ENCODE measurements at places on chromosomes 7 and 10.

GRCh38 chr10:98414578-98414931, 427 bp downstream of the PYROXD2 start:
- DNase-seq = no peak

DNA sequence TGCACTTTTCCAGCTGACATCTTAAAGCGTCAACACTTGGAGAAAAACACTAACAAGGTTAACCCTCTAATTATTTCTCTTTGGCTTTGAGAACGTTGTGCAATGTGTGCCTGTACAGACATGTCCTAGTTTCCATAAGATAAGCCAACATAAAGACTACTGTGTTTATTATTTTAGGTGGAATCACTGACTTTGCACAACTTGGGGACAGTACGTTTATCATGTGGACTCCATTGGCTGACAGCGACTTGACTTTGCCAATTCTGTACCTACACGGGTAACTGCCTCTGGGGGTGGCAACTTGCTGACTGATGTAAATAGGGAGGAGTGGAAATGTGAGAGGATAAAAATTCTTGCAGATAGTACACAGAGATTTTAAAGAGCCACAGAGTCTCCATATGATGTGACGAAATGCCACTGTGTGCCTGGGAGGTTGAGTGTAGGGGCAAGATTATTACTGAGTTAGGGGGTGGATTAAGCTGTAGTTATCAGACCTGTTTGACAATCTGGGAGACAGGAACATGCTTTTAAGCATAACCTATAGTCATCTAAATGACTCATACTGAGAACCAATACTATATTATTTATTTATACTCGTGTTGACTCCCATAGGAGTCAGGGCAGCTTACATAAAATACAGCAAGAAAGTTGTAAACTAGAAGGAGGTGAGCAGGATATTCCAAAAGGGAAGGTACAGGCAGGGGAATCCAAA, 21.0 kb downstream of the SLC13A4 start:
- no peak for DNase-seq

GRCh38 chr7:84948634-84949033, 238.2 kb downstream of the SEMA3D start:
- no peak for DNase-seq

- no peak for DNase-seq
Observed at GRCh38 chr10:100710151-100710871, 35.1 kb upstream of the PAX2 start.

- DNase-seq = peak; percentile 88
Observed at GRCh38 chr10:89278034-89278535, 23.8 kb upstream of the IFIT2 start.

GRCh38 chr10:119652361-119652730, 1.2 kb downstream of the BAG3 start:
- DNase-seq = no peak

DNA sequence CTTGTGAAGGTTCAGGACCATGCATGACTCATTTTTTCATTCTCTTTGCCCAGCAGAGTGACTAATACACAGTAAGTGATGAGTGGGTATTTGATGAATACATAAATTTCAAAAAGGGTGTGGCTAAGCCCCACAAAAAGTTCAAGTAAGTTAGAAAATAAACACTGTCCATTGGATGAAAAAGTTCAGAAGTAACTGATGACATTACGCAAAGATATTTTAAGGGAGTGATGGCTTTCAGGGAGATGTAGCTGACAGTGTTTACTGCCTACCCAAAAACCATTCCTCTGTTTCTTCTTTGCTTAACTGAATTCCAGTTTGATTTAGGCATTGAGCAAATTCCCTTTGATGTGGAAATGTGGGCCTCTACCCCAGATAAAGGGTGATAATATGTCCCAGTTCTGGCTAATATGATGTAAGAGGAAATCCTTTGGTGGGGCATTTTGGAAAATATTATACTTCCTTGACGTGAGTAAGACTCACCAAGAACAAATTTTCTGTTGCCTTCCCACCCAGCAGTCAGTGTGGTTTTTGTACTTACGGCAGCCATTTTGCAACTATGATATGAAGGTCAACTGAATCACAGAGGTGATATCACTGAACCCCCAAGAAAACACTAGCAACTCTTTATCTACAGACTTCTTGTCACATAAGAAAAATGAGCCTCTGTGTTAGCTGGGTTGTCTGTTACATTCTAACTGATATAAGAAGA, 29.0 kb upstream of the EBLN1 start:
- DNase-seq = no peak

DNA sequence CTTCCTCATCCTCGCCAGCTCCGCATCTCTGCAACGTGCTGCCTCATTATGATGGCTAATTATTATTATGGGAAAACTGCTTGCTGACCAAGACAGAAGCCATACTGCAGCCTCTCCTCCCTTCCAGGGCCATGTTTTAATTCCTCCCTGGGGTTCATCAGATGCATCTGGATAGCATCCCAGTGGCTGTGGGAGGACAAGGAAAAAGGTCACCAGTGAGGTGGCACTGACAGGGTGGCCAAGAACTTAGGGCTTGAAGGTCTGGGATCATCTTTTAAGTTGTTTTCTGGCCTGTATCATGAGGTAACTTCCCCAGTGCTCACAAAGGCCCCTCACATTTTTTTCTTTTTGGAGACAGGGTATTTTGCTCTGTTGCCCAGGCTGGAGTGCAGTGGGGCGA, 39.6 kb downstream of the KCNH2 start:
- DNase-seq = no peak

GRCh38 chr10:58269782-58270290, 874 bp downstream of the CISD1 start:
- DNase-seq = no peak

DNA sequence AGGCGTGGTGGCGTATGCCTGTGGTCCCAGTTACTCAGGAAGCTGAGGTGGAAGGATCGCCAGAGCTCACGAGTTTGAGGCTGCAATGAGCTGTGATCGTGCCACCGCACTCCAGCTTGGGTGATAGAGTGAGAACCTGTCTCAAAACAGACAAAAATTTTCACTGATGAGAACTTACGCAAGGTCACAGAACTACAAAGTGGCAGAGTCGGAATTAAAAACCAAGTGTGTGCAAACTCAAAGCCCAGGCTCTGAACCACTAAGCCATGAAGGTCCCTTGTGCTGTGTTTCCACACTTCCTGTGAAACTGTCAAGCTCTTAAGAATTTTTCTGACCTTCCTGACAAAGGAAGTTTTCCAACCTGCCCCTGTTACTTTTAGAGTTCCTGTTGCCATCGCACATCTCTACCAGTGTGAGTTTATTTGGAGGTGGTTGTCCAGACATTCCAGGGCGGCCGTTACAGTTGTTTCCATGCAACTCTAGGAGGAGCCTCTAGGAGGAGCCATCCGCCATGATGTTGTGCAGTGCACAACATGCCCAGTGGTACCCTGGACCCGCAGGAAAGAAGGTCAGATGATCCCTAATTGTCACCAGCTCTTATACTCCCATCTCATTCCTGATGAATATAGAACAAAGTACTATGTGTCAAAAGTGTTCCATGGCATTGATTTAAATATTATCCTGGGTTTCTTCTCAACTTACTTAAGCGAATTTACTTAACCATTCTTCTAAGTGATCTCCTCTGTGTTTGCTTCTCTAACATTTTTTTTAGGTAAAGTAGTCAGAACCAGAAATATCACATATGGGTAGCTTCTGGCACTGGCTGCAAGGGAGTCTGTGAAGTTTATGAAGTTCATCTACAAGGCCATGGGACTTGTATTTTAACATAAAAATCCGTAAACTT, 49.0 kb upstream of the LYZL1 start:
- no peak for DNase-seq

DNA sequence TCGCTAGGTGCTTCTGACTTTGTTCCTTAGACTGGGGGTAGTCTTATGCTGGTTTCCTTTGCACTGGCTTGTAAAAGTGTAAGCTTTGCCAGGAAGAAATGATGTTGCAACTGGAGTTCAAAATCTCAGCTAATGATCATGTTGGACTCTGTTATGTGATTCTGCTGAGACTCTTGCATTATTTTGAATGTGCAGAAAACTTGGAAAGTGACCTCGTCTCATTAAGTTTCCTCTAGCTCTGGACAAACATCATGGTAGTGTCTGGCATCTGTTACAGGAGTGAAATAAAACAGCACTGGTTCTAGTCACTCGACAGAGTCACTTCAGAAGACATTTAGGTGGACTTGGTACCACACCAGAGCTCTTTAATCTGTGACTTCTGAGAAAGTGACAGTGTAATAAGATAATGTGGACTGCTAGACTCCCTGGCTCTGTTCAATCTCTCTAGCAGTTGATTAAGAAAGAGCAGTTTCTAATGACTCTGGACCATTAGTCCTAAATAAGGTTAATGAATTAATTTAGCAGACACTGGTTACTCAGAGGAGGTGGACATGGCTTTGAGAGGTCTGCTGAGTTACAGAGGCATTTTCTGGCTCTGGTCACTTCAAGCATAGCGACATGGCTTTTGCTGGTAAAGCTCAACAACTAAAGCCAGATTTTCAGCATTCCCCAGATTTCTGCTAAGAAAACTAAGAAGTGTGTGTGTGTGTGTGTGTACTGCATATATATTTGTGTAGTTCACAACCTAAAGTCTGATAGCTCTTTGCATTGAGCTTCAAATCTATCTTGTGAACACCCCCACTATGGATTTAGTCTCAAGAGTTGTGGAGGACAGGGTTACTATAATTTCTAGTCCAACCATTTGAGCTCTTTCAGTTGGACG, 2.0 kb downstream of the NRP1 start:
- DNase-seq = no peak

DNA sequence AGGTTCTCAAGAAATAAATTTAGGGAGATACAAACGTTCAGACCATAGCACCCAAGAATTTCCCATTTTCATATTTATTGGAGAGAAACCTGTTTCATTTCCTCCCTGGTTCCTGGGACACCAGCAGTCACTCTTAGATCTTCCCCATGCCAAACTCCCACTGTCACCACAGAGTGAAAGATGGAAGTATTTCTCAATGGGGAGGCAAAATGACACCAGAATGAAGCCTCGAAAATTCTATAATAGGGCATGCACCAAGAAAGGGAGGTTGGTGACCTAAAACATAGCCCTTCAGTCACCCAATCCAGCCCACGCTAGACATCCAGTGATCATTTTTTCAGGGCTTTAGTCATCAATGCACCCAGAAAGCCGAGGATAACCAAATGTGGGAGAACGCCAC, 148.1 kb upstream of the PLXDC2 start:
- no peak for DNase-seq

GRCh38 chr10:83301732-83302131, 837.6 kb upstream of the GHITM start:
- no peak for DNase-seq

- no peak for DNase-seq
Observed at GRCh38 chr10:74081192-74081803, 69.3 kb downstream of the AP3M1 start.

DNA sequence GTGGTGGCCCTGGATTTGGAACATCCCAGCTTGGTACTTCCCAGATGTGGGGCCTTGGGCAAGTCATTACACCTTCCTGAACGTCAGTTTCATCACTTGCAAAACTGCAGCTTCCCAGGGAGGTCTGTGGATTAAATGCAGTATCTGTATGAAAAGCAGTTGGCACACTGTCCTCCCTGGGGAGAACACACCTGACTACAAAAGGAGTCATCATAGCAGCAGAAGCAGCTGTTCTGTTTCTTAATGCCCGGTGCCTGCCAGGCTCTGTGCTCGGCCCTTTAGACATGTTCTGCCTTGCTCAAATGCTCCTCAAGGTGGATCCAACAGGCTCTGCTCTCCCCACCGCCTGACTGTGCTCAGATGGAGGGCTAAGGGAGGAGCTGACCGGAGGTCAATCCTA, 31.0 kb downstream of the CDCA7L start:
- no peak for DNase-seq

DNA sequence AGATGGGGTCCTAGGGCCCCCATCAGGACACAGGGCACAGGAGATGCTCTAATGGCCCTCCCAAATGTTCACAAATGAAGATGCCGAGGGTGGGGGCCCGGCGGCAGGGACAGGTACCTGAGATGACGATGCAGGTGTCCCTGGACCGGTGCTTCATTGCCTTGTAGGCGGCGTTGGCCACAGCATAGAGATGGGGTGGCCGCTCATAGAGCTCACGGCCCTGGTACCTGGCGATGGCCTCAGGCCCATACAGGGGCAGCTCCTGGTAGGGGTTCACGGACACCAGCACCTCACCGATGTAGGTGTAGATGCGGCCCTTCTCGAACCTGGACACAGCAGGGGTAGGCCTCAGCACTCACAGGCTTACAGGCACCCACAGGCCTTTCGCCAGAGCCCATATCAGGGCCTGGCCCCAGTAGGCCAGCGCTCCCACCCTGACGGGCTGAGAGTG, 2.0 kb downstream of the MYO1G start:
- no peak for DNase-seq

GRCh38 chr7:151637781-151638261, 118.1 kb upstream of the RHEB start:
- peak; percentile 80 for DNase-seq

GRCh38 chr7:127233630-127234029, 19.1 kb downstream of the GRM8 start:
- DNase-seq = no peak

DNA sequence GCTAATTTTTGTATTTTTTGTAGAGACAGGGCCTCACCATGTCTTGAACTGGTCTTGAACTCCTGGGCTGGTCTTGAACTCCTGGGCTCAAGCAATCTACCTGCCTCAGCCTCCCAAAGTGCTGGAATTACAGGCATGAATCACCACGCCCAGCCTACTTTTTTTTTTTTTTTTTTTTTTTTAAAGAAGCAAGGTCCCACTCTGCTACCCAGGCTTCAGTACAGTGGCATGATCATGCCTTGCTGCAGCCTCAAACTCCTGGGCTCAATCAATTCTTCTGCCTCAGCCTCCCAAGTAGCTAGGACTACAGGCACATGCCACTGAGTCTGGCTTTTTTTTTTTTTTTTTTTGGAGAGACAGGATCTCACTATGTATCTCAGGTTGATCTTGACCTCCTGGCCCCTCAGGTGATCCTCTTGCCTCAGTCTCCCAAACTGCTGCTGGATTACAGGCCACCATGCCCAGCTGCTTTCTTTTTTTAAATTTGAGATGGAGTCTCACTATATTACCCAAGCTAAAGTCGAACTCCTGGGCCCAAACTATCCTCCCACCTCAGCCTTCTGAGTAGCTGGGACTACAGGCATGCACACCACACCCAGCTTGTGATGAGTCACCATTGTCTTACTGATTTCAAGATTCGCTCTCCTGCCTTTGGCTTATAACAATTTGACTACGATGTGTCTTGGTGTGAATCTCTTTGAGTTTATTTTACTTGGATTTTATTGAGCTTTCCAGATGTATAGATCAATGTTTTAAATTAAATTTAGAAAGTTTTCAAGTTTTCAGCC, 9.0 kb downstream of the RPEL1 start:
- no peak for DNase-seq

GRCh38 chr10:119237722-119238436, 30.5 kb downstream of the GRK5 start:
- no peak for DNase-seq

- no peak for DNase-seq
Observed at GRCh38 chr7:16315280-16315679, 106.1 kb downstream of the CRPPA start.

- no peak for DNase-seq
Observed at GRCh38 chr10:113199459-113199858, 249.4 kb downstream of the TCF7L2 start.

DNA sequence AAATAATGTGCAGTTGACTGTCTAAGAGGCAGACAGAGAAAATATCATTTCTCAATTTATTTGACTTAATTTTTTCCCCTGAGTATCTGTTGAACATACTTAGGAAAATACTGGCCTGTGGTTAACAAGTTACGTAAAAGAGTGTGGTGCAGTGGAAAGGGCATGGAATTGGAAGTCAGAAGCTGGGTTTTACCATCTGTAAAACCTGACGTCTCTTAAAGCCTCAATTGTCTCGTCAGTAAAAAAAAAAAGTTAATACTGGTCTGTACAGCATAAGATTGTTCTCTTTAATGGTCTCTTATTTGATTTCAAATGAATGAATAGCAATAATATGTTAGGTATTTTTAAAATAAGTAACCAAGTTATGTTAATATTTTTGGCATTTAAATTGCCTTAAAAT, 67.8 kb downstream of the PHTF2 start:
- no peak for DNase-seq
